ENCODE measurements at places on chromosomes 3 and 15. TPM values are rescaled to one million over a fixed set of nuclear protein-coding genes. Genes with fewer than 3 reads are reported as not detected.

DNA sequence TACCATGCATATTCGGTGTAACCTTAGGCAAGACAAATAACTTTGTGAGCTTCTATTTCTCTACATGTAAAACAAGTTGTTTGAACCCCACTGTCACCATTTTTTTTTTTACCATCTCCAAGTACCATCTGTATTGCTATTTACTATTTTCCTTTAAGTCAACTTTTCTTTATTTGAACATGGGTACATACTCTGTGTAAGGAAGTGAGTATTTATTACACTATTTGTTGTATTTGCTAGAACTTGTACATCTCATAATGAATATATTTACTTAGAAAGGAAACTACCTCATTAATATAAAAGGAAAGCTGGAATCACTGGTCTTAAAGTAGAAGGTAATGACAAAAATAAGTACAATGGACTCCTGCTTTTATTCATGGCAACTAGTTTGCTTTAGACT lies 69.9 kb downstream of the WNT5A start:
- no peak overlapping the region for H3K4me3 ChIP-seq

DNA sequence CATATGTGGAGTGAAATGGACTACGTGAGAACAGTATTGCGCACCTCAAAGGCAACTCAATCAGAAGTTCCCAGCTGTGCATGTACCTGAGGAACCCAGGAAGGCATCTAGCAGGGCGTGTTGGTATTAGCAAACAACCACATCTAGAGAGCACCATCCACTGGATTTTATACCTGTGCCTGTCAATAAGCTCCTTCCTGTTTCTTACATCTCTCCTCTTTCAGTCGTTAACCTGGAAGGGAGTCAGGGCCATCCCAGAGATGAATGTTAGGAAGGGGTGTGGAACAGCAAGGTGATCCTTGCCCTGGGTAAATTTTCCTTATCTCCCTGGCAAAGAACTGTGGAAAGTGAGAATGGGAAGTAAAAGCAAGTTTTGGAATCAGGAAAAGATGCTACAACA lies 29.6 kb upstream of the CHMP2B start:
- no peak for DNase-seq
- H3K36me3 ChIP-seq, result no peaks in the 10 kb centered on the region
- no peak overlapping the region for H3K4me3 ChIP-seq
- no peaks in the 10 kb centered on the region for H3K27me3 ChIP-seq
- no peak overlapping the region for H3K27ac ChIP-seq

- DNase-seq, result no peak
- no peaks in the 10 kb centered on the region for H3K36me3 ChIP-seq
- no peak overlapping the region for H3K4me3 ChIP-seq
- no peak overlapping the region for H3K27ac ChIP-seq
- H3K4me1 ChIP-seq, result no peaks in the 10 kb centered on the region
Observed at GRCh38 chr3:62114763-62115162, 258.6 kb downstream of the FEZF2 start.

- DNase-seq, result no peak
- H3K4me1 ChIP-seq, result no peaks in the 10 kb centered on the region
- H3K4me3 ChIP-seq, result no peak overlapping the region
- no peaks in the 10 kb centered on the region for H3K27me3 ChIP-seq
- H3K36me3 ChIP-seq, result no peaks in the 10 kb centered on the region
- no peak overlapping the region for H3K27ac ChIP-seq
Observed at GRCh38 chr3:33879540-33879939, 81.1 kb downstream of the PDCD6IP start.

- no peak for DNase-seq
- no peak overlapping the region for H3K4me3 ChIP-seq
- no peaks in the 10 kb centered on the region for H3K4me1 ChIP-seq
- no peaks in the 10 kb centered on the region for H3K36me3 ChIP-seq
Observed at GRCh38 chr15:65857718-65858402, 11.4 kb upstream of the RAB11A start.

- H3K27me3 ChIP-seq, result no peaks in the 10 kb centered on the region
- no peaks in the 10 kb centered on the region for H3K4me1 ChIP-seq
Observed at GRCh38 chr15:38562278-38562677, 2.3 kb downstream of the RASGRP1 start.

DNA sequence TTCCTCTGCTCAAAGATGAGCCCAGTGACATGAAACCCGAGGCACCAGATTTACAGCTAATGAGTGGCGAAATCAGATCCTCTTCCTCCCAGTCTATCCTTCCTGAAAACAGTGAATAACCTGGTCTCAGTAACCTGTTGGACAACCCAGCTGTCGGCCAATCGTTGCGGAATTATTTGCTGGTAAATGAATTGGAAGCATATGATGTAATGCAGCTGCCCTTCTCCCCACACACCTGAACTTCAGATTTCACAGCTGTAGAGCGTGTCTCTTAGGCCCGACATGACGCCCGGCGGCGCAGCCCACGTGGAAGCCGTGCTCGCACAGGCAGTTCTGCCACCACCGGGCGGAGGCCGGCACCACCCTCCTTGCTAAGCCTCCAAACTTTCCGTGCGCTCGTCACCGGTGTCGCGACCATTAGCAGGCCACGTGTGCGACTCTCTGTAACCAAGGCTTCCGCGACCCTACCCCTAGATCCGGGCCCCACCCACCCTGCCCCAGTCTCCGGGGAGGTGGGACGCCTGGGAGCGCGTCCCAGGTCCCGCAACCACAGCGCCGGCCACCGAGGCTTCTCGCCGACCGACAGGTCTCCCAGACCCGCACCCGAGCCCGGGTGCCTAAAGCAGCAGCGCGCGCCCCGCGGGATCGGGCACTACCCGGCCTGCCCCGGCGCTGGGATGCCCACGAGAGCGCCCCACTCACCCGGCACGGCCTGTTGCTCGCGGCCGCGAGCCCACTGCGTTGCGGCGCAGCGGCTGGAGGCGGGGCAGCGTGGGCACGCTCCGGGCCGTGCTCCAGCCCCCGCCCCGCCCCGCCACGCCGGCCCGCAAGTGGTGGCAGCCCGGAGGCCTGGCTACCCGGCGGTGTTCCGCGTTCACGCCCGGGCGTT lies at the start of gene RIOX2:
Gene RIOX2, minus strand, starts transcription at position 753 of the 889 bp plus-strand sequence. CDS start 4,838 bp downstream, outside the sequence.
- no peaks in the 10 kb centered on the region for H3K27me3 ChIP-seq
- H3K36me3 ChIP-seq, result no peaks in the 10 kb centered on the region
- no peaks in the 10 kb centered on the region for H3K4me1 ChIP-seq
- peak; percentile 74 for DNase-seq

The SLC12A8 gene
- 0.28 TPM for total RNA-seq

The AP2M1 gene
- total RNA-seq, result 142 TPM

The CHRFAM7A gene
- 0.81 TPM for total RNA-seq

The EFHB gene
- 3.6 TPM for total RNA-seq

The ACSBG1 gene
- total RNA-seq, result 2.2 TPM

The EPB42 gene
- 0.43 TPM for total RNA-seq

The DNASE1L3 gene
- total RNA-seq, result 0.48 TPM

The UBA7 gene
- total RNA-seq, result 79.2 TPM

Measured in ovary (tissue), 10 donors.